ENCODE measurements at places on chromosomes 12 and 14.
A peak's percentile ranks its signal among the peaks of the same experiment; 100 is the strongest.

DNA sequence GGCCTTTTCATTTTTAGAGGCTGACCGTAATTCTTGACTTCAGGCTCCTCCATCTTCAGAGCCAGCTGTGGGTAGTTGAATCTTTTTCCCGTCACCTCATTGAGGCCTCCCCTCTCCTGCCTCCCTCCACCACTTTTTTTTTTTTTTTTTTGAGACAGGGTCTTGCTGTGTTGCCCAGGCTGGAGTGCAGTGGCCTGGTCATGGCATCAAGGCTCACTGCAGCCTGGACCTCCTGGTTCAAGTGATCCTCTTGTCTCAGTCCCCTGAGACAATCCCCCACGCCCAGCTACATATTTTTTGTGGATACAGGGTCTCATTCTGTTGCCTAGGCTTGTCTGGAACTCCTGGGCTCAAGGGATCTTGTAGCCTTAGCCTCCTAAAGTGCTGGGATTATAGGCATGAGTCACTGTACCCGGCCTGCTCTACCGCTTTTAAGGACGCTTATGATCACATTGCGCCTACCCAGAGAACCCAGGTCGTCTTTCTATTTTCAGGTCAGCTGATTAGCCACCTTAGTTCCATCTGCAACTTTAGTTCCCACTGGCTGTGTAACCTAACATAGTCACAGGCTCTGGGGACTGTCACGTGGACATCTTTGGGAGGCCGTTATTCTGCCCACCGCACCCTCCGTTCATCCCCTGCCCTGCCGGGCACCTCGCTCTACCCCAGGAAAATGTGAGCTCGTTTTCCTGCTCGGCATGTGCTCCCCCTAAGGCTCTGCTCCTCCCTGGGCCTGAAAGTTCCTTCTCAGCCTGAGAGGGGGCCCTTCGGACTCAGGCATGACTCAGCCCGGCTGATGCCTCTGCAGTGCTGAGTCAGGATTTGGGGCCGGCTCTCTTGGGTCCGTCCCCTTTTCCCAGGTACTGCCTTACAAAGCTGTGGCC, 13.4 kb downstream of the TNFAIP2 start:
- DNase-seq = no peak

- DNase-seq = no peak
These were observed 330.7 kb downstream of the CACNA1C start for GRCh38 chr12:2383325-2384028.

DNA sequence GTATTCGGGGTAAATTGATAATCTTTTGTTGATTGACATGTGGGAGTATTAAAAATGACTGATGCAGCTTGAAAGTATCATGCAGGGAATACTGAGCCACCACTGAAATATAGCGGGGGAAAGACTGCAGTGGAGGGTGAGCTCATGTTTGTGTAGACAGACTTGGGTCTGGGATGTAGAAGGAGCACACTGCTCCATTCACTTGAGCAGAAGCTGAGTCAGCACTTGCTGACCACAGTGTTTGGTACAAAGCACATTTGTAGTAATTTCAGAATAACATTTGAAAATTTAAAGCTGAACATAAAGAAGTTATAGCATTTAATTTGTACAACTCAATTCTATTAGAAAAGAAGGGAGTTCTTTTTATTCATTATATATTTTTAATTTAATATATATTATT, 304.3 kb upstream of the PRICKLE1 start:
- peak; percentile 59 for DNase-seq

DNA sequence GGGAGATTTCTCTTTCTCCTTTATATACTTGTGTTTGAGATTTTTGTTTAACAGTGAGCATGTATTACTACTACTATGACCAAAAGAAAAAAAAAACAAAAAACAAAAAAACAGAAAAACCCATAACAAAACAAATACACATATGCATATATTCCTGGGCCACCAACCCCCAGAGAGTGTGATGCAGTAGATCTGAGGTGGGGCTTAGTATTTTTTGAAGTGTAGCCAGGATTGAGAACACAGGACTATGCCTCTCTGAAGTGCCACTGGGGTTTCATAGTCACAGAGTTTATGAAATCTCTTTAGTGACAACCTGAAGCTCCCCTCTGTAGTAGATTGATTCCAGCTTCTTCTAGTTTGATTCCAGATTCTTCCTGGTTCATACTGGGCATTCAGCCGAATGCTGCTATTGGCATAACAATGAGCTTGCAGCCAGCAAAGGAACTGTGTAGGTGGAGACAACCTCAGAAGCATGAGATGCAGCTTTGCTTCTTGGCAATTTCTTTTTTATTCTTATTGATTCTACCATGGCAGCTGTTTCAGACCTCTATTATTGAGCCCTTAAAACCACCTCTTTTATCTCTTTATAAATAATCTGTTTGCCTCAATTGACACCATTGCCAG, 15.5 kb upstream of the ANO4 start:
- DNase-seq = no peak

DNA sequence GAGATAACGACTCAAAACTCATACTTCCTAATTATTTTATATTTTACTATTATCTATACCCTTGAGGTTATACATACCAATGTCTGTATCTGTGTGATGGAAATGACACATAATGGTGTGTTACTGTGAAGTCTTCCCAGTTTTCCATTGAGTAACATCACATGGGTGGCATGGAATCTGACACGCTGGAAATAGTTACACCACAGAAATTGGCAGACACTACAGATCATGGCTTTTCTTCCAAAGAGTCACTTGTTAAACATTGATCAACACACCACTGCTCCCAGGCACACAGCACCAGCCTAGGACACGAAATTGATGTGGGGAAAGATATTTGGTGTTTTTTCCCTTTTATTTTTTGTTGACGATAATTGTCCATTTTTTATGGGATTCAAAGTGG, 33.0 kb upstream of the VWF start:
- DNase-seq = no peak

GRCh38 chr14:32205984-32206383, 2.9 kb upstream of the RNU6-8 start:
- no peak for DNase-seq

DNA sequence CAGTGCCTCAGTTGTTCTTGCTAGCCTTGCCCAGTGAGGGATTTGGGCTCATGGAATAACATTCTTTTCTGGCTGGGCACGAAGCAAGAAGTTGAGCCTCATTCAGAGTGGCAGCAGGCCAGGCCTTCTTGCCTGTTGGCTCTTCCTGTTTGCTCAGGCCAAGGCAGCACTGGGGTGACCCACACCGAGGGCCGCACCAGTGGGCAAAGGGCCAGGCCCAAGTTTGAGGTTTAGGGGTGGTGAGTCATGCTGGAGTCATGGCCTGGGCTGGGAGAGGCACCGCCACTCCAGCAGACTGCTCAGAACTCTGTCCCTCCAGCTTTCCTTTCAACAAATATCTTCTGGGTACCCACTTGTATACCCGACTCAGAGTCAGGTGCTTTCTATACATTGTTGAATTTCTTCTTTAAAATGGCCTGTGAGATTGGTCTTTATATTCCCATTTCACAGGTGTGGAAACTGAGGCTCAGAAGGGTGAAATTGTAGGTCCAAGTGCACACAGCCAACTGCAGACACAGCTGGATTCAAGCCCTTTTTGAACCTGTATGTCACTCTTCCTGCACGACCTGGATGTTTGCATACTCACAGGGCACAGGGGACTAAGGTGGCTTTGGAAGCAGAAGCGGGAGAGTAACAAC, 279.4 kb downstream of the FOXN3 start:
- no peak for DNase-seq
